ENCODE measurements at places on chromosomes 11 and 22.

GRCh38 chr11:129960216-129961214, 42.1 kb downstream of the PRDM10 start:
- DNase-seq, result no peak

DNA sequence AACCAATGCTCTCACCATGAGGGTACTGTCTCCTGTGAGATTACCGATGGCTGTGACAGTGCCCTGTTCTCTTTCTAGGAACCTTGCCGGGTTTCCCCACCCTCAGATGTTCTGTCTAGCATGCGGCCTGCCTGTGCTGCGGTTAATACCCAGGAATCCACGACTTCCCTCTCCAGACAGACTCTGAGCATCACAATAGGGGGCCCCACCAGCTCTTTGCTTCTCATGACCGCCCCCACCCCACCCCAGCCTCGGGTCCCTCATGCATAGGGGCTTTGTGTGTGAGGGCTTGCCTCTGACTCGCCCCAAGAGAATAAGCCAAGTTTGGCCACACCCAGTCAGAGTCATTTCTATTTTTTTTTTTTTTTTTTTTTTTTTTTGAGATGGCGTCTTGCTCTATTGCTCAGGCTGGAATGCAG, 10.3 kb downstream of the PARVG start:
- peak; percentile 15 for DNase-seq

DNA sequence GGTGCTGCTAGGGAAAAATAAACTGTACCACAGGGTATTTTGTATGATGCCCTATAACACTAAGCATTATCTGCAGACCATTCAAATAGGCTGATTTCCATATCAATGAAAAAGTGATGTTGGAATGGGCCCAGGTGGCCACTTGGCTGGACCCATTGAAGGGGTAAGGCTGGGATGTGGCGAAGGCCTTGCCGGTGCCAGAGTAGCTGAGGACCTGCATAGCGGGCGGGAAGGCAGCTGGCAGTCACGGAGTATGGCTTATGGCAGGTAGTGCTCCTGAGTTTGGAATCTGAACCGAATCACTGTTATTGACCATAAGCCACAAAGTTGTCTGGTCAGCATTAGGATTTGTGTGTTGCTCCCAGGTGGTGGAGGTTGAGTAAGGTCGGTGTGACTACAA, 131.0 kb downstream of the MICAL2 start:
- DNase-seq, result no peak

DNA sequence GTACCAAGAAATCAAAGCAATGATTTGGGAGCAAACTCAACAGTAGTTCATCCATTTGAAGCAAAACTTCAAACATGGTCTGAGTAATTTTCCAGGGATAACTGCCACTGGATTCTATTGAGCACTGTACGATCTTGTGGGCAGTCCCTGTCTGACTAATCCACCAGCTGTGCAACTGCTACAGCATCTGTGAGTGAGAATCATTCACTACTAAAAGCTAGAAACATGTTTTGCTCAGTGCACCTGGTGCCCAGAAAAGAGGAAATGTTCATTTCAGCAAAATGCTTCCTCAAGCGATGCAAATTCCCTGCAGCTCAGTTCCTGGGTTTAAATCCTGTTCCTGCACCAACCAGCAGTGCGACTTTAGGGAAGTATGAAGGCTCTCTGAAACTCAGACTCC, 1077.9 kb downstream of the DLG2 start:
- DNase-seq, result no peak

DNA sequence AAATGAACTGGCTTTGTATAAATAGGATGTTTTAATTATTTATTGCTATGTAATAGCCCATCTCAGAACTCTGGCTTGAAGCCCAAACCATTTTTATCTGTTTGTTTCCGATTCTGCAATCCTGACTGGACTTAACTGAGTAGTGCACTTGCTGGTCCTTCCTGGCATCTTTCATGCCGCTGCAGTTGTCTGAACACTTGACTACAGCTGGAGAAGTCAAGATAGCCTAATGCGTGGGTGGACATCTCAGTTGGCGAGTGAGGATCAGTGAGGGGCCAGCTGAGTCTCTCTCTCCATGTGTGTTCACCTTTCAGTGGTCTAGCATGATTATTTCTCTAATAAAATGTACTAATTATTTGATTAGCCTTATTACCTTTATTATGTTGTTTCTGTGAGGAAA, 105.8 kb downstream of the PRMT3 start:
- no peak for DNase-seq

DNA sequence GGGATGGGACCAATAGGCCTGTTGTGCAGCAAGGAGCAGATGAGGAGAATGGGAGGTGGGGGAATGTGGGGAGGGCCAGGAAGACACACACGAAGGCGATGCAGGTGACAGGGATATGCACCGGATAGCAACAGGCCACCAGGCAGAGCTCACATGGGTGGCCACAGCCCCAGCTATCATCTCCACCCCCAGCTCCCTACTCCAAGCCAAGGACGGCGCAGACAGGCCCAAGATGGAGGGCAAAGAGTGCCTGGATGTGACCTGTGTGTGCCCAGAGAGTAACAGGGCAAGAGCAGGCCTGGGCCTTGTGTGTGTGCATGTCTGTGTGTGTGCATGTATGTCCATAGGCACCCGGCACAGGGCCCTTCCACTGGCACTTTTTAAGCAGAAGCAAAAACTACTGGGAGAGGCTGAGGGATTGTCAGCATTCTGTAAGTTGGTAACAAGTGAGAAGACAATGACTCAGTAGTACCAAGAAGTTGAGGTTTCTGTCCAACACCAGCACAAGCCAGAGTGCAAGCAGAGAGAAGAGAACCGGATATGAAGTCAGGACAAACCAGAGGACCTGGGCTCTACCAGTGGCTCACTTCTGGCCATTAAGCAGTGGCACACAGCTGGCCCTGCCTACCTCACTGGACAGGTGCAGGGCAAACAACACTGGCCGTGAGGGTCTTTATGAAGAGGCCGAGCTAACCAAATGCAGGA, 36.4 kb downstream of the NRXN2 start:
- no peak for DNase-seq

DNA sequence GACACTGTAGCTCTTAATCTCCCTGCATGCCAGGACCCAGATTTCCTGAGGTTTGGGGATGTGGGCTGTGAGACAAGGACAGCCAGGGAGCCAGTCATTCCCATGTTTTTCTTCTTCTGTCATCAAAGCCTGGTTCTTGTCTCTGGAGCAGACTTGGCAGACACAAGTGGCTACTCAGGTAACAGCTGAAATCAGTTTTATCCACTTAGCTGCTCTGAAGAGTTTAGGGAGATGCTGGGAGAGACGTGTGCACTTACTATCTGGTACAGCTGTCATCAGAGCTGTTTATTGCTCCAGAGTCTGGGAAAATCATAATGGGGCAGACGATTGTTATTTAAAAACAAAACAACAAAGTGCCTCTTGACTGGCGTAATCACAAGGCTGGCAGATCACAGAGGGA, 56.6 kb downstream of the CSNK2A3 start:
- DNase-seq, result no peak

All from T-helper 17 cell (primary cell).